Fibroblast of the aortic adventitia (primary cell): ENCODE measurements at places on chromosomes 1 and 21.

DNA sequence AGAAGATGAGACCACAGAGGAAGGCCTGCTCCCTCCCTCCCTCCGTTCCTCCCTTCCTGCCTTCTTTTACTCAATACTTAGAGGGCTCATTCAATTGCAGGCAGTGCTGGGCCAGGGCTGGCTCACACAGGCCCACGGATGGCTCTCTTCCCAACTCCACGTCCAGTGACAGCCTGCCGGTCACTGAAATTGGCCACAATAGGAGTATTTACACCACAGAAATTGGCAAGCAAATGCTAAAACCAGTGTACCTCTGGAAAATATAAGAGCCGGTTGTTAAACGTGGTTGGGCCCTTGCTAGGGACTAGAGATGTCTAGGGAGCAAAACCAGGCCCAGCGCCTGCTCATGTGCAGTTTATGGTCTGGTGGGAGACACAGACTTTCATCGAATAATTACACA lies 72.4 kb upstream of the TMEM51 start:
- peak; percentile 9 for DNase-seq

DNA sequence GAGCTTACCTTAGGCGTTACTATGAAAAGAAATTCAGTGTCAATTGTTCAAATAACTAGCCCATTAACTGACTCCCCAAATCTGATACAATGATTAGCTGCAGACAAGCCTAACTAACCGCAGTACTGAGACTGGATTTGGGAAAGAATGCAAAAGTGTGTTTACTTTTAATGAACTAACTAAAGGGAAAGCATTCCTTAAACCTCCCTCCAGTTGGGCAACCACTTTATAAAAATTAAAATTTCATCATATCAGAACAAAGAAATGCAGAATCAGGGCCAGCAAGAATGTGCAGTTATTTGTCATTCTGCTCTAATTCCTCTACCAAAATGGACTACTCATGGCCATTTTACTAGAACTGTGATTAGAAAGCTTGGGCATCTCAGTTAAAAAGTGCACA lies 11.7 kb upstream of the NR5A2 start:
- DNase-seq = peak; percentile 46

DNA sequence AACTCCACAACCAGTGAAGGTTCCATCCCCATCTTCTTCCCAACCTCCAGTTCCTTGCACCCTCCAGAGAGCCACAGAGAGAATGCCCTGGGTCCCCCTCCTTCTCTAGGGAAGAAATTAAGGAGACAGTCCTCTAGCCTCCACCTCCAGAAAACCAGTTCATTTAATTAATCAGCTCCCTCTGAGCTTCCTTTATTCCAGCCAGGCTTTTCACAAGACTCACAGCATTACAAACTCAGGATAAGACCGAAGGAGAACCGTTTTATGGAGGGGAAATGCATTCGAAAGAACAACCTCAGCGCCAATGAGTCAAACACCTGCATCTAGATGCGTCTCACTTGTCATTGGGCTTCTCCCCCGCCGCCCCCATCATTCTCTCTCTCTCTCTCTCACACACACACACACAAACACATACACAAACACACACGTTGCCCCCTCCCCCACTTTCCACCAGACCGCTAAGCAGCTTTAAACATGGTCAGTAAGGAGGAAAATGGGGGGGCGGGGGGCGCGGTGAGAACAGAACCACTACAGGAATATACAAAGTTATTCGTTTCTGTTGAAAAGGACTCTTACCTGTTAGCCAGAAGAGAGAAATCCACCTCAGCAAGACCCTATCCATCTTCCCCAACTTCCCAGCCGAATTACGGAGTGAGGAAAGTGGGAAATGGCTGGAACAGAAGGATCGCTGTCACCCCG lies 544 bp downstream of the ILDR2 start:
- no peak for DNase-seq

GRCh38 chr21:20971296-20971921 lies 26.8 kb upstream of the NCAM2 start:
- peak; percentile 65 for DNase-seq
